Activated naive CD4-positive, alpha-beta T cell treated with anti-CD3 and anti-CD28 coated beads, Interleukin-2, amount 50 U/mL, for 72 hours (primary cell): ENCODE measurements at places on chromosomes 2 and 18. TPM values are rescaled to one million over a fixed set of nuclear protein-coding genes. Genes with fewer than 3 reads are reported as not detected.

GRCh38 chr2:198314559-198315153 lies 510.3 kb downstream of the PLCL1 start:
- no peak for DNase-seq

DNA sequence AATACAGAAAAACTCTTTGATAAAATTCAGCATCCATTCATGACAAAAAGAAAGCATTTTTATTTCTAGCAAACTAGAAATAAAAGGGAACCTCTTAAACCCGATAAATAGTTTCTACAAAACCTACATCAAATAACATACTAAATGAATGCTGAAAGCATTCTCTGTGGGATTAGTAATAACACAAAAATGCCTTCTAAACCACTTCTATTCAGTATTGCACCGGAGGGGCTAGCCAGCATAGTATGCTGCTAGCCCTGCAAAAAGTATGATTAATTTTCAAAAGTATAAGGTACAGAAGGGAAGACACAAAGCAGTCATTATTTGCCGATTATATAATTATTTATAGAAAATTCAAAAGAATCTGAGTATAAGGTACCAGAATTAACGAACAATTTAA lies 145.2 kb downstream of the DTNB start:
- DNase-seq = no peak

DNA sequence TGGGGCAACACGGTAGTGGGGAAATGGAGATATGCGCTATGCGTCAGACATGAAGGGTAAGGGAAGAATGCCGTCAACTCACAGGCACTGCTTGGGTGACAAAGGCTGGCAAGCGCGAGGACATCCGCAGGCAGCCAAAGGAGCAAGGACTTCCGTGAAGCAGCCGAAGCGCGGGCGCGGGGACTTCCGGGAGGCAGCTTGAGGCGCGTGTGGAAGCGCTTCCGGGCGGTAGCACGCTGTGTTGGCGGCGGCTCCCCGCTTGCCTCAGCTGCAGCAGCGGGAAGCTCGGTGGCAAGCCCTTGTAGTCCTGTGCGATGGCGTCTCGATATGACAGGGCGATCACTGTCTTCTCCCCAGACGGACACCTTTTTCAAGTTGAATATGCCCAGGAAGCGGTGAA lies at the start of gene PSMA8:
Gene PSMA8, plus strand, starts transcription at position 218 of the 400 bp plus-strand sequence. Its CDS starts 97 bp downstream, at position 315.
- DNase-seq = peak; percentile 10

DNA sequence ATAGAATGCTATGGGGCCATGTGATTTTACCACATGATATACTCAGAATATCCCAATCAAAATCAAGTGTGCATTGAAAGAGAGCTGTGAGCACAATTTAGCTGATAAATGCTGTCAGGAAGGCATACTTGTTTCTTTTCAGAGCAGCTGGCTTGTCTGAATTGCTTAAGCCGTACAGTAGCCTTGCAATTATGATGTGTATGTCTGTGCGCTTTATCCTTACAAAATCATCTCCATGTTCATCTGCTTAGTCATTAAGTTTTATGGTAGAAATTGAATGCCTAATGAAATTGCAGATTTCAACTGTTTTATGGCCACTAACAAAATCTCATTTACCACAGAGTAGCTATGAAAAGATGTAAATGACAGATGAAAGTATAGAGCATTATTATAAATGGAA lies 346.0 kb upstream of the DLGAP1 start:
- no peak for DNase-seq

DNA sequence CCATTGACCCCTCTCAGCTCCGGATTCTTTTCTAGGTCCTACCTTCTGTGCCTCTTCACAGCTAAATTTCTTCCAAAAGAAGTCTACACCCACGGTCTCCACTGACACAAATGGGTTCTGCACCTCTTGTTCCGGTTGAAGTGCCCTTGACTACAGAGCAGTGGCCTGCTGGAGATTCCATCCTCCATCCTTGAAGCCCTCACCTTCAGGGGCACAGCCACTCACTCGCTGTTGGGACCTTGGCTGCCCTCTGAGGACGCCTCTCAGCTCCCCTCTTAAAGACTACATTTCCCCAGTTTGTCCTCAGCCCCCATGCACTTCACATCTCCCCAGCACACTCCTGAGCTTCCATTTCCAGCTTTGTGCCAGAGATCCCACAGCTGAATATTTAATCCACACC lies 226.3 kb downstream of the ATAD2B start:
- no peak for DNase-seq

- DNase-seq = no peak
Observed at GRCh38 chr2:70515938-70516337, 37.7 kb downstream of the TGFA start.

- DNase-seq = no peak
Observed at GRCh38 chr2:9169349-9170107, 37.1 kb upstream of the ASAP2 start.

DNA sequence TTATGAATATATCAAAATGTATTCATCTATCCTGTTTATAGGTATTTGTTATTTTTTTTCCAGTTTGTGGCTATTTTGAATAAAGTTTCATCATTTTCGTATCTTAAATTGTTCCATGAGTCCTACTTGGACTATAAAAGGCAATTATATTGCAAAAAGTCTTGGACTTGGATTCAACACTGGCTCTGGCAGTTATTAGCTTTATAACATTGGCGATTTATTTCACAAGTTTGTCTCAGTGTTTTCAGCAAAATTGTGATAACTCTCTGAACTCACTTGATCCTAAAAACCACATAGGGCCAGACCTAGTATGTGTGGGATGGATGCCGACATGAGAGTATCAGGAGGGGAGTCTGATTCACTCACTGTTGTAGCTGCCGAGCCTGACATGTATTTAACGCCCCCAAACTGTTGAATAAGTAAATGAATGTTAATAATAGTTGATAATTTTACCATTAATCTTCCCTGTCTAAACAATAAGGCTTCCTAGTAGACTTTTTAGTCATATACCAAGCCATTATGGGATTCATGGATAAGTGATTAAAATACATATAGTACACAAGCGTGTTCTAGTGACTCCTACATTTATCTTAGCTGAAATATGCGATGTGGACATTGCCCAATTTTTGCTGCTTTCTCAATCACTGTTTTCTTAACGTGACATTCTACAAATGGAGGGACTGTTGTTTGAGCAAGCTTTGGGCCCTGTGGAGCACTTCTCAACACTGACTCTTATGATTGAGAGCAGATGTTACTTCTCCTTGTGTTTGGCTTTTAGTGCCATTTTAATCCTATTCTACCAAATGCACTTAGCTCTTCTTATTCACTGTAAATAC lies 907.6 kb downstream of the EPHA4 start:
- DNase-seq = no peak

- DNase-seq = no peak
Observed at GRCh38 chr2:24917086-24917485, 3.0 kb downstream of the ADCY3 start.

GRCh38 chr2:163711699-163712098 lies 24.1 kb downstream of the FIGN start:
- DNase-seq = no peak

DNA sequence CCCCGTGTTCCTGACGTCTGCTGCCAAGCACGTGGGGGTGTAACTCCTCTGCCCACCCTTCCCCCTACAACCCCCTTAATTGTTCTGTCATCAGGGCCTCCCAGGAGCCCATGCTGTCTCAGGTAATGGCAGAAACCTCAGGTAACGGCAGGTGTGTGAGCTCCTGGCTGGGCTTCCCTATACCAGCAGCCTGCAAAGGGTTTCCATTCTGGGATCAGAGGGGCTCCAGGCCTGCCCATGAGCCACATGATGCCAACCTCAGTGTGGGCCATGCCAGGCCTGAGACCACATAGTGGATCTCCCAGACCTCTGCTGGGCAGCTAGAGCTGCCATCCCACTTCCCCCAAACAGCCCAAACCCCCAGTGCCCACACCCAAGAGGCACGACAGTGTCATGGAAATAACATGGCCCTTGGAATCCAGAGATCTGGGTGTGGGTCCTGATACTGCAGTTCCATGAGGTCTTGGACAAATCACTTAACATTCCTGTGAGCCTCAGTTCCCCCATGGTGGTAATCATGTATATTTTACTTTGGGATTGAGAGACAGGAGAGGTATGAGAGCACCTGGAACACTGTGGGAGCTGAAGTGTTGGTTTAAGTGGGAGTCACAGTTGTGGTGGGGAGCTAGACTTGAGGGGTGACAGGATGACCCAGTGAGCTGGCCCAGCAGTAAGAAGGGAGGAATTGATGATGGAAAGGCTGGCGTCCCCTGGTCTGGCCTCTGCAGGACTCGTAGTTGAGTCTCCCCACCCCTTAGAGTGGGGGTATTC lies 59.6 kb downstream of the ATOH8 start:
- no peak for DNase-seq

GRCh38 chr2:54955358-54956110 lies 94.7 kb downstream of the RTN4 start:
- no peak for DNase-seq

DNA sequence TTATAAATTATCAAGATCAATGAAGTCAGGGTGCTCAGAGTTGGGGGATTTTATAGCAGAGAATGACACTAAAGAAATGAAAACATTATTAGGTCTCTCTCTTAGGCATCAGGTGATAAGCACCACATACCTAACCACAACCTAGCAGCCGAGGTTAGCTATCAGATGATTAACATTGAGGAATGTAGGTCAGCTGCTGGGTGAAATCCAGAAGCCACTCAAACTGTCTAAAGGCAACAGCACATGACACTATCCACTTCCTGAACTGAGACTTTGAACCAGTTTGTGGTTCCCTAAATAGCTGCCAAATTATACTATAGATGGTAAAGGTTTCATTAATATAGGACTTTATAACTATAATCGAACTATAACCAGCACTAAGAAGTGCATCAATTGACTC lies 4.7 kb downstream of the EPG5 start:
- DNase-seq = no peak

- DNase-seq = peak; percentile 57
Observed at GRCh38 chr2:192194866-192195547, at the start of gene TMEFF2. Gene TMEFF2, minus strand, starts transcription at chr2:192194933. Its CDS starts 409 bp downstream, at chr2:192194524.

- no peak for DNase-seq
Observed at GRCh38 chr2:216909541-216910210, 49.8 kb upstream of the TNP1 start.

DNA sequence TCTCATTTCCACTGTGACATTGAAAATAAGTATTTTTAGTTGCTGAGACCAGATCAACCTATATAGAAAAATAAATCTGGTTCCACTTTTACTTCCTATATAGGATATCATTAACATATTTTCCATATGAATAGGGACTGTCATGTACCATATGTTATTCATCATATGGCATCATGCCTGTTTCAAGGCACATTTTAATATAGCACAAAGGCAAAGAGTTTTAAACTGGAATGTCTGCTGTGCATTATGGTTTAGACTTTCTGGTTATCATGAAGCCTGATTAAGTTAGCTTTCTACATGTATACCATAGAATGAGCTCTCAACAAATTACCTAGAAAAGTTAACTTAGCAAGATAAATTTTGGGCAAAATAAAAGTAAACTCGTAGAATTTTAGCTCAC lies 53.0 kb upstream of the ACYP2 start:
- no peak for DNase-seq

DNA sequence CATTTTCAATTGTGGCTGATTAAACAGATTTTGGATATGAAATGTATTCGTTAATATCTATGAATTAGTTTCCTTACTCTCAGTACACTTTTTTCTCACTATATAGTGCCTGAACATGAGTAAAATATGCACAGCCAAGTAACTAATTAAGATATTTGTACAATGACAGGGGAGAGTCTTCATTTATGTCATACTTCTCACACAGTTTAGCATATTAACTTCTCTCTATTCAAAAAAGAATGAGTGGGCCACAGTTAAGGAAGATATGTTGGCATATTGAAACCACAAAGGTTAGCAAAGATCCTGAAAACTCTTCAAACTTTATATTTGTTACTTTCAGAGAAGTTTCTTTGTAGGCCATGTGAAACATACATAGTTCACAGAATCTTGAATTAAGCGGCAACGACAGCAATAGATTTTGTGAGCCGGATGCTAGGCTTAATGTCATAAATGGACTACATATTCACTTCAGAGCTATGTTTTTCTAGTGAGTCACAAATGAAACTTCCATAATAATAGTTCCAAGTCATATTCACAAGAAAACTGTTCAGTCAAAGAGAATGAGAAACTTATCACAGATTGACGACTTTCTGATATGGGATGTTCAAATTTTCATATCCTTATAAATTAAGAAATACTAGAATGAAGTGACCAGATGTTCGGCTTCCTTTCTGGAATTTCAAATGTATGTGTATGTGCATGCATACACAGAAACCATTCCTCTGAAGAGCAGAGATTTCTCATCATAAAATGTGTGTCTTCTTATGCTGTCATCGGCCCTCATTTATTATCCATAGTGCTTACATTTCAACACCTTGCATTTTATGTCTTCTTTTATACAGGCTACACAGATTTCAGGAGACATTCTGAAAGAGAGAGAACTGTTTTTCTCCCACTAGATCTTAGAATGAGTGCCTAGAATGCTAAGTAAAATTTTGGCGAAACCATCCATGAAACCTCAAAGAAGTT lies 584.0 kb downstream of the SATB2 start:
- DNase-seq = no peak

DNA sequence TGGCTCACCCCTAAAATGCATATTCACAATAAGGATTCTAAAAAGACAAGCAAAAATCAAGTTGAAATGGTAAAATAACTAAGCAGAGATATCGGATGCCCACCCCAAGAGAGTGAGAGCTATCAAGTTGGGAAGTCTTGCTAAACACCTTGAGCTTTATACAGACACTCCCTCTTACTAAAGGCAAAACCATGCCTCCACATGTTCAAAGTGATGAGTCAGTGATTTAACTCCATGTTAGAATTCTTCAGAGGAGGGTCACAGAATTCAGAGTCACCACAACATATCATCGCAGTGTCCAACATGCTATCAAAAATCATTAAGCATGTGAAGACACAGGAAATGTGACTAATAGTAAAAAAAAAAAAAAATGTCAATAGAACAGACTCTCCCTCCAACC lies 20.6 kb upstream of the ST8SIA3 start:
- no peak for DNase-seq

DNA sequence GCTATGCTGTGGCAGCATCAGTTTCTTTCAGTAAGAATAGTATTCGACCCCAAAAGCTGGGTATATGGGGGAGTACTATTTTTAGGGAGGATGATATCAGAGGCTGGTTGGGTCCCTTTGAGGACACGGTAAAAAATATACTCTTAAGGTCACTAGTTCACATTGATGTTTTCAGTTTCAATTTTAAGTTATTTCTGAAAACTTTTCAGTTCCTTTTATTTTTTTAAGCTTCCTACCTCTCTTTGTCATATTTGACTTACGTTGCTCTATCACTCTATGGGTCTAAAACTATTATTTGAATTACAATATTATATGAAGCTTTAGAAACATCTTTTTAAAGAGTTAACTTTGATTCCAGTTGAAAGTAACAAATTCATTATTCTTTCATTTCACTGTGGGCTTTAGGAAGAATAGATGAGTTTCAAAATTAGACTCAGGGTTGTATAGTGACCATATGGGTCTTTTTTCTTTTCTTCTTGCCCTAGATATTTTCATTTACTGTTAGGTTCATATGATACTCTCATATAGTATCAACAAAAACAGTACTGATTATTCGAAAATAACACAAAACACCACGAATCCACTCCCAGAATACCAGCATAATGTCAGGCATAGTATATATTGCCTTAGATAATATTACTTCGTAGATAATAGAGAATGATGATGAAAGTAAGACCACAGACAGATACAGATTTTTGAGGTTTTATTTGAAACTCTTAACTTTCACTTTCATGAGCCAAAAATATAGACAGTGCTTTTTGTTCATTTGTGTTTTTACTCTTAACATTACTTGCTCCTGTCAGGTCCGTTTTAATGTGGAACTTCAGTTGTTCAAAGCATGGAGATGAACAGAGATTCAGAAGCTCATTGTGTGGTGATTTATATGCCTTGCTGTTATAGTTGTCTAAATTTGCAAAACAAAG lies 9.8 kb downstream of the RMDN2 start:
- no peak for DNase-seq

The REG3A gene
- total RNA-seq = not detected

The DTNB gene
- 17.1 TPM for total RNA-seq

The FKBP7 gene
- 2.8 TPM for total RNA-seq

The SNTG2 gene
- 0.27 TPM for total RNA-seq
